ENCODE measurements at places on chromosomes 16 and 17.

DNA sequence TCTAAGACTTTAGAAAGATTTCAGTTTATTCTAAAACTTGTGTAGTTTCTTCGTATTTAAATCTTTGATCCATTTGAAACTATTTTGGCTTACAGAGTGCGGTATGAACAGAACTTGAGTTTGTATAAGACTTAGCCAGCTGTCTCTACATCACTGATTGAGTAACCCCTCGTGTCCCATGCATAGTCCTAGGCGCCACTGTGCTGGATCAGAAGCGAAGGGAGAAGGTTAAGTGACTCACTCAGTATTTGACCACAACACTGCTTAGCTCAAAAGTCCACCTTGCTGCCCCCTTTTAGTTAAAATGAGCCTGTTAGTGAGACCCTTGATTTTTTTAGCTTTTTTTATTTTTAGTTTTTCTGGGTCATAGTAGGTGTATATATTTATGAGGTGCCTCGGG, 28.4 kb downstream of the CD300LB start:
- DNase-seq: no peak

DNA sequence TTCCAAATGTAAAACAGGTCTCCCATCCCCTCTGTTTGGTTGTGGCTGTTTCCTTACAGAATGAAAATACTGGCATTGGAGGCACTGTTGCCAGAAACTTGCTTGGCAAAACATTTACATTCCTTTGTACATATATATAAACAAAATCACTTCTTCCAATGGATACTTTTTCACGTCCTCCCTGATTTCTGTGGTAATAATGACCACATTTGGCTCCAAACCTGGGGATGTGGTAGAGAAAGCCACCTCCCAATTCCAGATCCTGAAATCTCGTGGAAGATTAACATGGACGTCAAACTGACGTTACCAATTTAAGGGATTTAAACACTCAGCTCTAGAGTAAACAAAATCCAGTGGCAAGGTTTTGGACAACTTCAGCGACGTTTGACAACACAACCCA, 370.8 kb upstream of the ZFHX3 start:
- DNase-seq: no peak

GRCh38 chr17:64439956-64440355, 9.0 kb upstream of the MILR1 start:
- no peak for DNase-seq

- no peak for DNase-seq
Measured at GRCh38 chr17:4728124-4728523, 3.1 kb upstream of the MED11 start.

DNA sequence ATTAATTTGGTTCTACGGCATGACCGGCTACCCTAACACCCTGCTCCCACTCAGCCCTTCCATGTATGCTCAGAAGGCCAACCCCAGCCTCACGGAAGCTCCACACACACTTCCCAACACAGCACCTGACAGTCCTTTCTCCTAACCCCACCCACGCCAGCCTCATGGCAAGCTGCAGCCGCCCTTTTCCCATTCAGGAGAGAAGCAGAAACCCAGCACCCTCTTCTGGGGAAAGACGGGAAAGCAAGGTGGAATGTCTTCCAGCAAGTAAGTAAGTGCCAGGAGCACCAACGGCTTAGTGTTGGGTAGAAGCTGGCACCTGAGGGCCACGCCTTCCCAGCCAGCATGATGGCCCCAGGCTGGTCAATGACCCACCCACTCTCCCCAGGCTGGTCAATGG, 32.1 kb downstream of the ABR start:
- no peak for DNase-seq

DNA sequence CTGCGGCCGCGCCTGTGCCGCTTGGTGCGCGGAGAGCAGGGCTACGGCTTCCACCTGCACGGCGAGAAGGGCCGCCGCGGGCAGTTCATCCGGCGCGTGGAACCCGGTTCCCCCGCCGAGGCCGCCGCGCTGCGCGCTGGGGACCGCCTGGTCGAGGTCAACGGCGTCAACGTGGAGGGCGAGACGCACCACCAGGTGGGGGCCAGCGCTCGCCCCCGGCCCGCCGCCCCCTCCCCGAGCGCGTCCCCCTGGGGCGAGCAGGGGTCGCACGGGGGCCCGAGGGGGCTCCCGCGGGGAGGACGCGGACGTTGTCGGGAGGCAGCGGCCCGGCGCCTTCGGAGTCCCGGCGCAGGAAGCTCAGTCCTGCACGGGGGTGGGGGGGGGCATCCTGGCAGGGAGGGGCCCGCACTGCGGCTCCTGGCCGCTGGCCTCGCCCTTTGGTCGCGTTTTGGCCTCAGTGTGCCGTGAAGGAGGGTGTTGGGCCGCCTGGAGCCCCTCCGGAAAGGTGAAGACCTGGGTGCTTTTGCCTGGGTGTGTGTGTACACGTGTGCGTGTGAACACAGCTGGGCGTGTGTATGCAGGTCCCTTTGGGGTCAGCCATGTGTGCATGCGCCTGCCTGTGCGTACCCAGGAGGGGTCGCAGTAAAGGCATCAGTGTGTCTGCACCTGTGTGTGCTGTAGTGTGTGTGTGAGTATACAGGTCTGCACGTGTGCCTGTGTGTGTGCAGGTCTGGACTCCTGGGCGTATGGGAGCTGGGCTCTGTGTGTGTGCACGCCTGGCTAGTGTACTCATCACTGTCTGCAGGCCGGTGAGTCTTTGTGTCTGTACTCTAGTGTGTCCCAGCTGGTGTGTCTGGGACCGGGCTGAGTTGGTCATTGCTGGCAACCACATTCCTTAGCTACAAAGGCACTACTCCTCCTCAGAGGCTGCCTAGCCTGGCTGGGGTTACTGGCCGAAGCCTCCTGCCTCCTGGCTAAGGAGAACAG, 615 bp downstream of the NHERF2 start:
- DNase-seq: peak; percentile 63

DNA sequence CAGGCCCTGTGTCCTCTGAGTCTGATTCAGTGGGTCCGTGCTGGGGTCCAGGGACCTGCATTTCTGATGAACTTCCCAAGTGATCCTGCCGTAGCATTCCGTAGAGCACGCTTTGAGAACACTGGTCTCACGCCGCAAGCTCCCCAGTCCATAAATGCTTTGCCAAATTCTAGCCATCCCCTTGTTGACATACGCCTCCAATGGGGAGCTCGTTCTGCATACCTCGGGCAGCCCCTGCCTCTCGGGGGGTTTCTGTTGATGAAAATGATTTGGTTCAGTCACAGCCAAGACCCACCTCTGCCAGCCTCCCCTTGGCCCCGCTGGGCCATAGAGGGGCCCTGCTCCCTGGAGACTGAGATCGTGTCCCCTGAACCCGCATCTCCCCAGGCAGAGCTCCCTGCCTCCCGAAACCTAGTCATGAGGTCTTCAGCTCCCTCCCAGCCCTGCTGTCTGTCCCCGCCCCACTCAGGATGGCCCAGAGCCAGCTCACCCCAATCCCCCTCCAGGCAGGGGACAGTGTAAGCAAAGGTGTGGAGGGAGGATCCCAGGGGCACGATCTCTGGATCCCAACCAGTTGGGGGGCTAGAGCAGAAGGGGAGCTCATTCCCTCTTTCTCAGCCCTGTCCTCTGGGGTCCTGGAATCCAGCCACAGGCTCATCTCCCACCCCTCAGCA, 16.2 kb upstream of the SPNS2 start:
- DNase-seq: no peak
